Activated CD8-positive, alpha-beta T cell treated with anti-CD3 and anti-CD28 coated beads, Interleukin-2, amount 10 ng/mL, durations not matched to agents 7 days and 5 days (primary cell): ENCODE measurements at places on chromosomes 2 and 18. TPM values are rescaled to one million over a fixed set of nuclear protein-coding genes. Genes with fewer than 3 reads are reported as not detected.
A peak's percentile ranks its signal among the peaks of the same experiment; 100 is the strongest.

DNA sequence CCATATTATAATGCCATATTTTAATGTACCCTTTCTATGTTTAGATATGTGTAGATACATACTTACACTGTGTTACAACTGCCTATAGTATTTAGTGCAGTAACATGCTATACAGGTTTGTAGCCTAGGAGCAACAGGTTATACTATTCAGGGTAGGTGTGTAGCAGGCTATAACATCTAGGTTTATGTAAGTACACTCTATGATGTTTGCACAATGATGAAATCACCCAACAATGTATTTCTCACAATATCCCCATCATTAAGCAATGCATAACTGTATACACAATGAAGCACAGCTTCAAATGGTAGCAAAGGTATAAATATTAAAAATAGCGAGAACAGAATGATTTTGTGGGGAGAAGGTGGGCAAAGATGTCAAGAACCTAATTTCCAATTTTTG, 117.8 kb downstream of the DYM start:
- DNase-seq: no peak

GRCh38 chr2:229363185-229363814, 92.2 kb upstream of the PID1 start:
- DNase-seq: no peak

- no peak for DNase-seq
Observed at GRCh38 chr2:217660423-217660822, 342.4 kb downstream of the TNS1 start.

GRCh38 chr2:85162746-85163301, 29.6 kb downstream of the TCF7L1 start:
- DNase-seq: no peak

DNA sequence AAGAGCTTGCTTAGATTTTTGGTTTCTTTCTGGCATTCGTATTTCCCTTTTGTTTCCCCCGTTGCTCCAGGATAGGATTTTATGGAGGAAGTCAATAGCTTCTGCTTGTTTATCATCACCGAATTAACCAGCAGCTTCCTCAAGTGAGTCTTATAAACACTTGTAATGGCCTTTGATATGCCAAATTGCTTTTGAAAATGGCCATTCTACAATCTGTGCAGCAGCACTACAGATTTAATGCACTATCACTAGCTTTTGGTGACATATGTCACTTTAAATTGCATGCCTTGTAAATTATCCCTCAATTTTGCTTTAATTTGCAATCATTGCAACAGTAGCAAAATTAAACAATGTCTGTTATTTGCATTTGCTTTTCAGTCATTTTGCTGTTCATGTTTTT, 774.7 kb downstream of the METTL4 start:
- DNase-seq: no peak

GRCh38 chr2:164703915-164704706, 82.8 kb upstream of the GRB14 start:
- DNase-seq: no peak

- no peak for DNase-seq
Observed at GRCh38 chr2:54676656-54677055, 46.8 kb upstream of the EML6 start.

- DNase-seq: no peak
Observed at GRCh38 chr18:58110398-58110797, 66.4 kb downstream of the NEDD4L start.

- no peak for DNase-seq
Observed at GRCh38 chr2:136539355-136539754, 226.0 kb upstream of the THSD7B start.

GRCh38 chr18:3984163-3984757, 470.8 kb downstream of the DLGAP1 start:
- DNase-seq: no peak

GRCh38 chr2:38116762-38117161, 40.8 kb upstream of the CYP1B1 start:
- DNase-seq: no peak

- no peak for DNase-seq
Observed at GRCh38 chr2:182068811-182069210, 83.2 kb downstream of the PPP1R1C start.

GRCh38 chr2:71546275-71546638, 92.9 kb downstream of the DYSF start:
- DNase-seq: no peak

GRCh38 chr2:127874378-127875269, 11.1 kb downstream of the AMMECR1L start:
- peak; percentile 42 for DNase-seq

- no peak for DNase-seq
Observed at GRCh38 chr2:121836611-121837010, 81.2 kb downstream of the TSN start.

GRCh38 chr2:393711-394696, 106.1 kb upstream of the ALKAL2 start:
- DNase-seq: peak; percentile 85

GRCh38 chr2:73008766-73009135, 62.8 kb downstream of the SFXN5 start:
- DNase-seq: no peak

DNA sequence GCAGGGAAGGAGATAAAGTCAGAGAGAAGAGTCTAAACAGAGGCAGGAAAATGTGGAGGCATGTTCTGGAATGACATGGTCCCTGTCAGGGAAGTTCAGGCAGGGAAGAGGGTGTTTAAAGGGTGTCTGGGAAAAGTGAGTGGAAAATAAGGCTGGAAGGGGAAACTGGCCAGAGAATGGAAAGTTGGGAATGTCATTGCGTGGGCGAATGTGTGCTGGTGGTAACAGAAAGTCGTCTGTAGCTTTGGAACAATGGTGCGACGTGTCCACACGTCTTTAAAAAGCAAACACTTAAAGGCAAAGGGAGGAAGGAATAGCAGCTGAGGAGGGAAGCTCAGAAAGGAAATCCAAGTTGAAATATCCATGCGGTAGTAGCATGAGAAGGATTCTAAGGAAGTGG, 469.5 kb upstream of the SALL3 start:
- no peak for DNase-seq

The GREB1 gene
- total RNA-seq: 0.42 TPM

The LYG2 gene
- not detected for total RNA-seq

The STPG4 gene
- 0.21 TPM for total RNA-seq

The PSMA8 gene
- total RNA-seq: 1.2 TPM

The WNT10A gene
- total RNA-seq: not detected

The GPN1 gene
- total RNA-seq: 41.4 TPM

The G6PC2 gene
- total RNA-seq: not detected

The RNMT gene
- 31.2 TPM for total RNA-seq

The RAPGEF4 gene
- 0.97 TPM for total RNA-seq

The NR4A2 gene
- 2.0 TPM for total RNA-seq

The FTCDNL1 gene
- total RNA-seq: 1.9 TPM

The SCTR gene
- total RNA-seq: not detected

The FAM237A gene
- total RNA-seq: not detected

The ANKRD23 gene
- total RNA-seq: 12.6 TPM
